Naive thymus-derived CD8-positive, alpha-beta T cell (primary cell): ENCODE measurements at places on chromosomes 13 and 19.

GRCh38 chr13:112702341-112702985 is 12.6 kb downstream of the ATP11A start:
- no peak for DNase-seq

DNA sequence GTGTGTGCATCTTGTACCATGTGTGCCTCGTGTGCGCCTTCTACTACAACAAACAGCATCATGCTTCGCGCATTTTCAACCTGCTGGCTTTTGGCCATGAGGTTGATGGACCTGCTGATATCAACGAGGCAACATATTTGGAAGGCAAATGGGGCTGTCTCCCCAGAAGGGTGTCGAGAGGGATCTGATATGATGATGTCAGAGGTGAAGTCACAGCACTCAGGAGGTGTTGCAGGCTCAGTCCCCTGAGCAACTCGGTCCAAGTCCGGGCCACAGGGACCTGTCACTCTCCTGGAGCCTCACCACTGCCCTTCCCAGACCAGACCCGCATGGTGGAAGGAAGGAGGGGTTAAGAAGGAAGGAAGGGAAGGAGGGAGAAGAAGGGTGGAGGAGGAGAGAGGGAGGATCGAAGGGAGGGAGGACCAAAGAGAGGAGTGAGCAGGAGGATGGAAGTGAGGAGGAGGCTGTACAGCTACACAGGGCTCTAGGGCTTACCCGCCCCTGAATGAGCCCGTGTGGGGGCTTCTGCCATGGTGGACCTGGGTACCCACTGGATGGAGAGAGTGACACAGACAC is 6.7 kb upstream of the C13orf46 start:
- DNase-seq, result no peak

DNA sequence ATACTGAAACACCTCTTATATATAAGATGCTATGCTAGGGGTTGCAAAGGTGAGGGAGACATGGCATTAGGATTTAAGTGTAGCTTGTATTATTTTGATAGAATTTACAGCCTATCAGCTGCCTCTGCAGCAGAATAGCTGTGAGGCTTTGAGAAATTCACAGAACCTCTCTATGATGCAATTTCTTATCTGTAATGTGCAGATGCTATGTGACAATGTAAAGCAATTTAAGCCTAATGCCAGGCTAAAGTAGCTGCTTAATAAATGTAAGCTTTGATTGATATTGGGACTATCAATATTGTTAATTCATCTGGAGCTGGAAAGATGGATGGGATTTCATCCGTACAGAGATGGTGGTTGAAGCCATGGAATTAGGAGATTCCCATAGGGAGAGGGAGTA is 1.6 kb downstream of the ADGRE3 start:
- no peak for DNase-seq

DNA sequence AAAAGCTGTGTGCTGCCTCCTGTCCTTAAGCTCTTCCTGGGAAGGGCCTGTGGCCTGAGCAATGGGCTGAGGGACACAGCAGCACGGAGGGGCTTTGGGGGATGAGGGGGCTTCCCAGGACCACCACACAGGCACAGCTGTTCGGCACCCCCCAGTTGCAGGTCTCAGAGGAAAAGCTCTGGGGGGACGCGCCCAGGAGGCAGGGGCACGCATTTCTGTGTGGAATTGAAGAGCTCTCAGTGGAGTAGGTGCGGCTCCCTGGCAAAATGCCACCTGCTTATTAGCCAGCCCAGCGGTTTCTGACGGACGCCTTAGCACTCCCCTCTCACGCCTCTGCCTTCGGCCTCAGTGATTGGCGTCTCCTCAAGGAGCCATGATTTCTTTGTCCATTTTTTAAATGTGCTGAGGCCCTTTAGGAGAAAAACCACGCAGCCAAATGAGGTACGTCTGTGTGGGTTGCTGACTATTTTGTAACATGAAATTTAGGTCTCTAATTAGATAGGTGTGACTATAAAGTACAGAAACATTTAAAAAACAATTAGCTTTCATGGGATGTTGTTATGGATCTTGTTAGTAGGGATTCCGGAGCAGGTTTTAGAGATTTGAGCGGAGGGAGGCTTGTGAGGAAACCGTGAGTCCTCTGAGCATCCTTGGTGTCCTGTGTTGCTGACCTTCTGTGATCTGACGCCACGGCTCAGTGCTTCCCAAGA is 4.0 kb downstream of the MCF2L start:
- DNase-seq, result peak; percentile 44

- DNase-seq, result no peak
Observed at GRCh38 chr19:48444129-48444935, 1.5 kb upstream of the GRWD1 start.

- DNase-seq, result no peak
Observed at GRCh38 chr19:6668691-6669090, 1.3 kb downstream of the TNFSF14 start.
